ENCODE measurements at places on chromosomes 6 and 20.

DNA sequence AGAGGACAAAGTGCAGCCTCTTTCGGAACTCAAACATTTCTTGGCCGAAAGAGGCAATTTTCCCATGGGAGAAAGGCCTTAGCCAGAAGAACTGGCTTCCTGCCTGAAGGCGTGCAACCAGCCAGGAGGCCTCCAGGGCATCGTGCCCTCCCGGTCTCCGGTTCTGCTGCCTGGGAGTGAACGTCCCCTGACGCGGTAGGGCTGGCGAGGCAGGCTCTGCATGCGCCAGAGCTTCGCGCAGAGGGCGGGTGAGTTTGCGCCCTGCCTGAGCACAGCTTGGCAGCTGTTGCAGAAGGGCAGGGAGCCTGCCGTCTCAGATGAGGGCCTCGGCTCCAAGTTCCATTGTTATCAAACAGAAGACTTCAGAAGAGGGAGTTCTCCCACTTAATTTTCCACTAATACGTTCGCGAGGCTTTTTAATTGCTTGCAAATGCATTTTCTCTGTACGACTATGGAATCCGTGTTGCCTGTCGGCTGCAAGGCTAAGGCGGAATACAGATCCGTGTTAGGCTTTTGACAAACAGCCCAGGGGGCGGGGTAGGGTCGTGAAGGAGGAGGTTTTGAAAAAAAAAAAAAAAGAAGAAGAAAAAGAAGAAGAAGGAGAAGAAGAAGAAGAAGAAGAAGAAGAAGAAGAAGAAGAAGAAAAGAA lies 5.5 kb upstream of the TFAP2D start:
- DNase-seq: no peak

DNA sequence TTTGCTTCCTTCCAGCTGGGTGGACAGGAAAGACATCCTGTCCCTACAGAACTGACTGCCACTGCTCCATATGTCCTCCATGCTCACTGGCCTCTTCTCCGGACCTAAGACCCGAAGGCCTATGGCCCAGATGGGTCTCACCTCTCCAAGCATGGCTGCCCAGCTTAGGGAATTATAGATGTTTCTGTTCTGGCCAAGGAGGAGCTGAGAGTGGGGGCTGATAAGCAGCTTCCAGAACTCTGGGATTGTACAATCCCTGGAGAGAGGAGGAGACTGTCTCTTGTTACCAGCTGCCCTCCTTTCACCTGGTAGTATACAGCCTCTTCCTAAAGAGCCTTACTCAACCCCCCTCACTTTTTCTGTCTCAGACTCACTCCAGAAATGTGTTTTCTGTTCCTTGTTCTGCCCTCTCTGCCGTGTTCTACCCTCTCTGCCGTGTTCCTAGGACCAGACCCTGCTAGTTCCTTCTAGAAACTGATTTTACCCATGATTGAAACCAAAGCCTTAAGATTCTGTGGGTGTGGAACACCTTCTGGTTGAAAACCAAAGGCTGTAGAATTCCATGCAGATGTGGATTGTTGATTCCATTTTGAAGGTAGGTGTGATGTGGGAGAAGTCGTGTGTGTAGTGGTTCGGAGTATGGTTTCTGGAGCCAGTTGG lies 28.7 kb downstream of the ANKS1A start:
- no peak for DNase-seq

DNA sequence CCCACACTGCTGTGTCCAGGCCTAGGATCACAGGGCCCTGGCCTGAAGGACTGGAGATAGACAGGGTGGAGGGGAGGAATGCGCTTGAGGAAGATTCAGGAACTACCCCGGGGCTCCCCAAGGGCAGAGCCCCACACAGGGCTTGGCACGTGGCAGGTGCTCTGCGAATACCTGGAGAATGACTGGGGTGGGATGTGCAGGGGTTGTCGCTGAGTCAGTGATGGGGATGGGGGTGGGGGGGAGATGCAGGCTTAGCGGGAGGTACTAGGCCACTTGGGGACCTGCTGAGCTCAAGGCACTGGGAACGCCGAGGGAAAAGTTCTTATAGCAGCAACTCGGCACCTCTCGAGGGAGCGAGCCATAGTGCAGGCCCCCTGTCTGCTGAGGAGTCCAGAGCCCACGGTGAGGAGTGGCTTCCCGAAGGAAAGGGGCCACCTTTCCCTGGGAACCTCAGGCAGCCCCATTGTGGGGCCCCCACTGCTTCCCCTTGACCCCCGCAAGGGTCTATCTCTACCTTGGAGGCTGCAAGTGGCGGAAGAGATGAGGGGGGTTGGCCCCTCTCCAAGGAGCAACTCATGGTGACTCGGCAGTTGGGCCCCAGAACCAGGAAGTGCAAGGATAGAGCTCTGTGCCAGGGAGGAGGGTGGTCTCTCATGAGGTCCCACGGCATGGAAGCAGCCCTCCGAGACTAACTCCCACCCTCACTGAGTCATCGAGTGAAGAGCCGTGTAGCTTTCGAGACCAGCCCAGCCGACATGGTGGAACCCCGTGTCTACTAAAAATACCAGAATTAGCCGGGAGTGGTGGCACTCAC lies 33.1 kb downstream of the SRC start:
- no peak for DNase-seq

- DNase-seq: no peak
Observed at GRCh38 chr6:15498640-15499039, 164.2 kb downstream of the DTNBP1 start.

DNA sequence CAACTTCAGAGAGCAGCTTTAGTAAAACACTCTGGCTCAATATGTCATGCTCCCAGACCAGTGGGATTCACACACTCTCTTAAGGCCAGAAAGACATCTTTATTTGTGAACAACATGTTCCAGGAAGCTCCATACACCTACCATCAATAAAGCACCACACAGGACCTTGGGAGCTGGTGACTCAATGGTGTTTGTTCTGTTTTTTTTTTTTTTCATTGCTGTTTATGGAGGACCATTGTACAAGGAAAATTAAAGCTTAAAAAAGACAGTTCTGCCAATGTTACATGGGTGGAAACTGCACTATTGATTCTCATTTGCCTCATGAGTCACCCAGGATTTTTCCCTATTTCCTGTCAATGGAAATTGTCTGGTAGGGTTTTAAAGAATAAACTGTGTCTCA lies 36.3 kb upstream of the TENT5A start:
- DNase-seq: no peak

- no peak for DNase-seq
Observed at GRCh38 chr20:3857405-3857804, 10.8 kb downstream of the MAVS start.

- no peak for DNase-seq
Observed at GRCh38 chr20:3998998-3999397, 16.4 kb downstream of the RNF24 start.

- no peak for DNase-seq
Observed at GRCh38 chr20:31587545-31588389, 17.3 kb upstream of the ID1 start.

DNA sequence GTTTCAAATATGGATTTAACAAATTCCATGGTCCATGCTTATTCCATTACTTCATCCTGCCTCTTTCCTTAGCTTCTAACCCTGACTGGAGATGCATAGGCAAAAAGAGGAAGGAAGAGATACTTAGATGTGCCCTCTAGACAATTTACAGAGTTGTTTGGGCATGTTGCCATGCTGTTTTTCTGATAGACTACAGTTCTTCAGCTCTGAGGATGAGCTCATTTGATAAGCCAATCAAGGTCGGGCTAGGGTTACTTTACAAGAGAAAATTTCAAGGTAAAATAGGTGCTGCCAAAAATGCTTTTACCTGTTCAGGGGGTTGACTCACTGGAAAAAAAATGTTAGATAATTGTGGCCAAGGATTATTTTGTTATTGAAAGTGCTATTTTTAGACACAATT lies 5.9 kb downstream of the HCRTR2 start:
- DNase-seq: no peak

DNA sequence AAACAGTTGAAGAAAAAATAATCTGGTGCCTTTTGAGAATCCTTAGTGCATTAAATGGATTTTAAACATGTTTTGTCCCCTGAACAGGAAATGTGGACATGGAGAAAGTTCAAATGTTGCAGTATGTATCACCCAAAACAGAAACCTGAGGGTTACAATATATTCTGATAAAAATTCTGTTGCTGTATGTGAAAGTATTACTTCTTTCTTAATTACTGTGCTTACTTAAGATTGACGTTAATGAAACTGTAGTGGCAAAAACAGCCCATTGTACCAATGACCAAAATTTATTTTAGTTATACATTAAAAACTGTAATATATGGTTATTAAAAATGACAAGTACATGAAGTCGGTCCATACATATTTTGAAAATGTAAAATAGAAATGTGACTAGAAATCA lies 100.6 kb downstream of the PRDM1 start:
- no peak for DNase-seq

- DNase-seq: no peak
Observed at GRCh38 chr20:22582964-22583772, 1.2 kb downstream of the FOXA2 start.

GRCh38 chr6:108027056-108027455 lies 47.5 kb downstream of the OSTM1 start:
- no peak for DNase-seq

GRCh38 chr6:124738482-124738881 lies 223.8 kb upstream of the RNF217 start:
- DNase-seq: no peak

DNA sequence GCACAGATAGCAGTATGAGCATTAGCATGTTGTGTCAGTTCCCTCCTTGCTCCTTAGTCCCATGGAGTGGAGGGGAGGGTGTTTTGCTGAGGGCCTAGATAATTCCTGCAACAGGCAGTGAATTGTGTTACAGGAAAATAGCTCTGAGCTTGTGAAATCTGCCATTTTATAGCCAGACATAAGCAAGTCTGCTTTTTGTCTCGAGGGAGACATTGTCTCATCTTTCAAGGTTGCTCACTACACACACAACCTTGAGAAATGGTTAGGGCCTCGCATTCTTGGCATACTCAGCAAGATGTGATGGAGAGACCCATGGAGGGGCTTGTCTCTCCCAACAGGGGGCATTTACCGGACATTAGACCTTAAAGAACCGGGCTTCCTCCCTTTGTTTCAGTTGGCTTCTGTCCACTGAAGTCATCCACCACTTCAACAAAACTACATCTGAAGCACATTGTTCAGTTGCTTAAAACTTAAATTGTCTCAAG lies 108.0 kb upstream of the FOXO3 start:
- no peak for DNase-seq

DNA sequence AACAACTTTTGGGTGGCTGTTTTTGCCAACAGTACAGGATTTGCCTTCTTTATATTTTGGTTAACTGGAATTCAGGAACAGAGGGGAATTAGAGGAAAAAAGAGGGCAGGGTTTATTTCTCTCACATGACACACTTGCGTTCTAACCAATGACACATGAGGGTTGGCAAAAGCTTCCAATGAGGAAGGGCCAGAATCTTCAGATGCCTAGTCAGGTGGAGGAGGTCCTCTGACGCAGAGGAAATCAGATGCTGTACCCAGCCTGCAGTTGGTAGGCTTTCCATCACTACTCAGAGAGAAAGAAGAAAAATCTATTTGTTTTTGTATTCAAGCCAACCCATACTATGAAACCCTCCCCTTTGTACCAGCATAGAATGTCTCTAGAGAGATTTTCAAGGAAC lies 20.8 kb downstream of the TM9SF4 start:
- DNase-seq: no peak

GRCh38 chr20:50198180-50198666 lies 7.6 kb downstream of the CEBPB start:
- DNase-seq: no peak

- no peak for DNase-seq
Observed at GRCh38 chr6:143196525-143197225, 136.0 kb downstream of the AIG1 start.

- DNase-seq: no peak
Observed at GRCh38 chr6:97778290-97779038, 495.4 kb upstream of the MMS22L start.

DNA sequence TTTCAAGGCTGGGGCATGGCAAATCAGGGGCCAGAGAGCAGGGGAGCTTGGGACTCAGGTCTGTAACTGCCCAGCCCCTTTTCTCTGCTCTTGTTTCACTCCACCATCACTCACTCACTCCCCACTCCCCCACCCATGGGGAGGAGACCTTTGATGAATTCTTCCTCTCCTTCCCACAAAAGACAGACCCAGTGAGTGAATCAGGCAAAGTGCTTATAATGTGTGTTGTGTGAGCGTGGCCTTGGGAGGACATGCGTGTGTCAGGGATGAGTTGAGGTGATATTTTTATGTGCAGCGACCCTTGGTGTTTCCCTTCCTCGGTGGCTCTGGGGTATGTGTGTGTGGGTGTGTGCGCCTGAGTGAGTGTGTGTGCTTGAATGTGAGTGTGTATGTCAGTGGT lies 1.0 kb upstream of the CUL9 start:
- no peak for DNase-seq

GRCh38 chr6:3201388-3201787 lies 26.1 kb downstream of the TUBB2B start:
- no peak for DNase-seq

GRCh38 chr6:17630511-17631073 lies 30.5 kb downstream of the FAM8A1 start:
- DNase-seq: no peak

DNA sequence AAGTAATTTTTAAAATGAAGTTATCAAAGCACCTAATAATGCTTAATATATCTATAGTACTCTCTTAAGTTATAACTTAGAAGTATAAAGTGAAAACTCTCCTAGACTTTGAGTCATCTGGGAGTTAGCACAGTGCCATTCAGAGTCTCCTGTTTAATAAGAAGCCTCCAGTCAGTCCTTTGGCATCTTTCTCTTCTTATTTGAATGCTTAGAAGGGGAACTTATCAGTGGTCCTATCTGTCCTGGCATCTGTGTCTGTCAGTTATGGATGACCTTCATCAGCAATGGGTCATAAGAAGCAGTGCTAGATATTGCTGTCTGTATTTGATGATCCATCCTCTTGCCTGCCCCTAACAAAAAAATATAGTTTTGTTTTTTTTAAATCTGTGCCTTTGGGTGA lies 15.2 kb downstream of the TMEM200A start:
- DNase-seq: no peak

Data from substantia nigra (tissue), 51 donors.